Breast epithelium (tissue), 4 donors: ENCODE measurements at places on chromosomes 3 and 15. TPM values are rescaled to one million over a fixed set of nuclear protein-coding genes. Genes with fewer than 3 reads are reported as not detected.
A peak's percentile ranks its signal among the peaks of the same experiment; 100 is the strongest.

The KLHL6 gene
- total RNA-seq: 4.3 TPM

The BOC gene
- total RNA-seq: 55.1 TPM

GRCh38 chr15:43100971-43101370 lies 4.9 kb downstream of the UBR1 start:
- H3K27me3 ChIP-seq: no peaks in the 10 kb centered on the region
- H3K27ac ChIP-seq: no peak overlapping the region
- no peaks in the 10 kb centered on the region for H3K4me1 ChIP-seq
- no peak overlapping the region for H3K4me3 ChIP-seq
- no peak for DNase-seq

GRCh38 chr15:48962662-48963523 lies 826 bp downstream of the SHC4 start:
- H3K4me3 ChIP-seq: peak overlapping the region; percentile 78
- H3K27me3 ChIP-seq: no peaks in the 10 kb centered on the region
- no peaks in the 10 kb centered on the region for H3K36me3 ChIP-seq

The LRRC2 gene
- total RNA-seq: 13.8 TPM

DNA sequence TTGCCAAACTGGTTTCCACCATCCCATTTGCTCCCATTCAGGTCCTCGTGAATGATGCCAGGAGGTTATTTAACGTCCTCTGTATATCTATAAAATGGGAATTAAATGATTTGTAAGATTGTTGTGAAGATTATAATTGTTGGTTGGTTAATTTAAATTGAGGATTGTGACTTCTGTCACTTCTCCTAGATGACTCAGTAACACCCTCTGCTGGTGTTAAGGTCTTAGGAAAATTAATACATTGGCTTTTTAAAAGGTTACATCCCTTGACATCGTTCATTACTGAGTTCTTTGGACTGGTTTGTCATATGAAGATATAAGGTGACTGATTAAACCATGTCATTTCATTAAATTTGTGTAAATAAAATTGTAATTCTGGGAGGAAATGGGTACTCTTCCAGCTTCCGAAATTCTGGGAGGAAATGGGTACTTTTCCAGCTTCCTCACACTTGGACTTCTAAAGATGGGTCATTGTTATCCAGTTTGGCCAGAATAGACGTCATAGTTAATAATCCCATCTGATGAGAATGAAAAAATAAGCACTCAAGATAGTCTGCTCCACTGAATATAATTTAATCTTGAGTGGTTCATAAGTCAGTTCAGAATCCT lies 33.3 kb upstream of the PAQR5 start:
- H3K36me3 ChIP-seq: no peaks in the 10 kb centered on the region
- H3K4me3 ChIP-seq: no peak overlapping the region

GRCh38 chr3:143970773-143971358 lies 757 bp upstream of the DIPK2A start:
- no peaks in the 10 kb centered on the region for H3K4me1 ChIP-seq
- H3K27ac ChIP-seq: peak overlapping the region; percentile 99
- no peaks in the 10 kb centered on the region for H3K36me3 ChIP-seq
- DNase-seq: peak; percentile 56

GRCh38 chr3:46660543-46661523 lies 32.6 kb downstream of the ALS2CL start:
- no peaks in the 10 kb centered on the region for H3K36me3 ChIP-seq
- H3K4me1 ChIP-seq: peaks cover 4% of the 10 kb centered on the region
- H3K27me3 ChIP-seq: no peaks in the 10 kb centered on the region

DNA sequence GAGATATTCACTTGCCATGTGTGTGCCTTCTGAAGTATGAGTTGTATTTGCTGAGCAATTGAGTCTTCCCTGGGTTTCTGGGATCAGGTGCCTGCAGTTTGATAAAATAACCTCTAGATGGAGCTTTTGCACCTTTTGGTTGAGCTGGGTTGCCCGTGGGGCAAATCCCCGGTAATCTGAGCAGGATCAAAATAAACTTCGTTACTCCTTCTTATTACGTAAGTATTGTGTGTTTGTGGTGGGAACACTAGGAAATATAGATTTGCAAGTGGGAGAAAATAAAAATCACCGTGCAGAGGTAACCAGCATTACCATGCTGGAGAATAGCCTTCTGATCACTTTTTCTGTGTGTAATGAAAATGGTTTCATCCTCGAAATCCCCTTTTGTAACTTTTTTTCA lies 277.4 kb upstream of the NR2E3 start:
- H3K36me3 ChIP-seq: no peaks in the 10 kb centered on the region
- no peaks in the 10 kb centered on the region for H3K4me1 ChIP-seq
- DNase-seq: no peak

The MCTP2 gene
- 6.4 TPM for total RNA-seq

GRCh38 chr3:146130881-146131371 lies 30.1 kb downstream of the PLOD2 start:
- H3K27me3 ChIP-seq: no peaks in the 10 kb centered on the region
- no peak for DNase-seq
- H3K36me3 ChIP-seq: no peaks in the 10 kb centered on the region
- no peak overlapping the region for H3K27ac ChIP-seq
- H3K4me3 ChIP-seq: no peak overlapping the region
- H3K4me1 ChIP-seq: no peaks in the 10 kb centered on the region

DNA sequence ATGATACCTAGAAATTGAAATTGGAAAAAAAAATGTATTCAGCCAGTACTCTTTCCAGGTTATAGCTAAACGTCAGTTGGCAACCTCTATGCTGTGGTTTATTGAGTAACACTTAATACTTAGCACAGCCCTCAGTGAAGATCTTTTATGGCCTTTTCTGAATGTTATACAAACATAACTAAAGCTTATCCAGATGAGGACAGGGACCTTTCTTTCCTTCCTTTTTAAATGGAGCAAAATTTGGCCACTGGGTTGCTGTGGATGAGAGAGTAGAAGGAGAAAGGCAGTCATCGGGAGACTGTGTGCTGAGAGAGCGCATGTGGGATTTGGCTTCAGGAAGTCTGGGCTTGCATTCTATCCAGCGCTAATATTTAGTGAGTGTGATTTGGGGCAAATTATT lies 36.1 kb downstream of the IGF1R start:
- no peak for DNase-seq
- H3K4me3 ChIP-seq: no peak overlapping the region
- H3K27me3 ChIP-seq: no peaks in the 10 kb centered on the region
- H3K27ac ChIP-seq: peak overlapping the region; percentile 41

- H3K4me3 ChIP-seq: no peak overlapping the region
- no peaks in the 10 kb centered on the region for H3K4me1 ChIP-seq
- no peaks in the 10 kb centered on the region for H3K36me3 ChIP-seq
- no peak for DNase-seq
Observed at GRCh38 chr15:35061825-35062737, 23.0 kb downstream of the NANOGP8 start.

The EXOG gene
- 10.2 TPM for total RNA-seq

The HEMK1 gene
- 6.1 TPM for total RNA-seq

- no peak overlapping the region for H3K27ac ChIP-seq
- H3K27me3 ChIP-seq: peaks cover 100% of the 10 kb centered on the region
- DNase-seq: no peak
- peaks cover 8% of the 10 kb centered on the region for H3K4me1 ChIP-seq
- H3K36me3 ChIP-seq: no peaks in the 10 kb centered on the region
- no peak overlapping the region for H3K4me3 ChIP-seq
Observed at GRCh38 chr15:52801748-52802085, 11.6 kb upstream of the ONECUT1 start.

- H3K36me3 ChIP-seq: no peaks in the 10 kb centered on the region
- no peak for DNase-seq
- no peak overlapping the region for H3K4me3 ChIP-seq
- H3K27me3 ChIP-seq: no peaks in the 10 kb centered on the region
Observed at GRCh38 chr3:12716605-12717151, 42.4 kb downstream of the TMEM40 start.

DNA sequence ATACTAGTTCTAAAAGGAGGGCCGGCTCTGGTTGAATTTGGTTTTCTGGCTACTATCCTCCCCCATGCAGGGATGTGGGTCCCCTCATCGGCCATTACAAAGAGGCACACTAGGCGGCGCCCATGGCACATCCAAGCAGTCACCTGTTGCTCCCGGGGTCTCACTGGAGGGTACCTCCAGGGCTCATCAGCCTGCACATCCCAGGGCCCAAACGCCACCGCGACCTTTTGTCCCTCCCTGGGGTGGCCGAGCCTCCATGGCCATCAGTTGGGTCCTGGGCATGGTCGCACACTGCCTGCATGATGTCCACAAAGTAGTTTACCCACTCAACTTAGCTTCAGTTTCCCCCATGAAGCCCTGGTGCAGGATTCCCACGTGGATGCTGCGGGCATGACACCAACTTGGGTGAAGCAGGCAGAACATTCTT lies 28.3 kb downstream of the IDH3A start:
- H3K27ac ChIP-seq: no peak overlapping the region
- H3K4me1 ChIP-seq: no peaks in the 10 kb centered on the region
- H3K27me3 ChIP-seq: no peaks in the 10 kb centered on the region
- no peak for DNase-seq
- no peaks in the 10 kb centered on the region for H3K36me3 ChIP-seq
- H3K4me3 ChIP-seq: no peak overlapping the region

DNA sequence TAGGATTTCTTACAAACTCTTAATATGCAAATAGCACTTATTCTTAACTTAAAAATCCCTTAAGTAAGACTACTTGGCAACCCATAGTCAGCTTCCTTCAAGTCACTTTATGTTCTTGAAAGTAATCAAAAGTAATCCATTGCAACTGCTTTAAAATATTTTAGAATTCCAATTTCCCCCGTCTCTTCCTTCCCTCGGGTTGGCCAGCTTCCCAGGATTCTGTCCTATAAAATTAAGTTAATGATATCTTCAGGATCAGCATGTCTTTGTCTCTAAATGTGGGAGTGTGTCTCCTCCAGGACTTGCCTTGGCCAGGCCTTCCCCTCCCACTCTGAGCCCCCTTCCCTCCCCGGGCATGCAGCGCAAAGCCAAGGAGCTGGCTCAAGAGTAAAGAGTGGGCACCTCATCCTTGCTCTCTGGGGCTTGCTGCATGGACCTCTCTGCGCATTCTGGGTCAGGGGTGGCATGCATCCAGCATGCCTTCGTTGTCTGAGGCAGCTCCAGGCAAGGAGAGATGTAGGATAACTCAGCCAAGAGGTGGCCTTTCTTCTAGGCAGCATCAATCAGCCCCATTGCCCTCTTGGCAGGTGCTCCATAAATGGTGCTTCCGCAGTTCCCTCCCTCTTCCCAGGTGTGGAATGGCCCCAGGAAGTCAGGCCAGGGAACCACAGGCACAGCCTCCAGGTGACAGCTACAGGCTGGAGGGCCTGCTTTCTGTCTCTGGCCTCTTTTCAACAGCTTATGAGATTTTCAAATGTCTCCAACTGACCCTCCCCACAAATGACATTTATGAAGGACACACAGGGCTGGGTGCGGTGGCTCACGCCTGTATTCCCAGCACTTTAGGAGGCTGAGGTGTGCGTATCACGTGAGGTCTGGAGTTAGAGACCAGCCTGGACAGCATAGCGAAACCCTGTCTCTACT lies 108.7 kb upstream of the ALDH1A3 start:
- H3K27me3 ChIP-seq: no peaks in the 10 kb centered on the region
- DNase-seq: no peak
- H3K4me3 ChIP-seq: no peak overlapping the region
- peak overlapping the region; percentile 74 for H3K27ac ChIP-seq
- peaks cover 6% of the 10 kb centered on the region for H3K4me1 ChIP-seq

GRCh38 chr15:38782156-38782555 lies 217.5 kb upstream of the RASGRP1 start:
- no peaks in the 10 kb centered on the region for H3K27me3 ChIP-seq
- no peak for DNase-seq
- no peaks in the 10 kb centered on the region for H3K36me3 ChIP-seq
- H3K4me3 ChIP-seq: no peak overlapping the region
- no peaks in the 10 kb centered on the region for H3K4me1 ChIP-seq

The VILL gene
- 11.0 TPM for total RNA-seq

GRCh38 chr3:185658504-185658912 lies 72.4 kb downstream of the SENP2 start:
- no peak for DNase-seq
- peak overlapping the region; percentile 83 for H3K27ac ChIP-seq
- no peaks in the 10 kb centered on the region for H3K36me3 ChIP-seq
- H3K27me3 ChIP-seq: no peaks in the 10 kb centered on the region

DNA sequence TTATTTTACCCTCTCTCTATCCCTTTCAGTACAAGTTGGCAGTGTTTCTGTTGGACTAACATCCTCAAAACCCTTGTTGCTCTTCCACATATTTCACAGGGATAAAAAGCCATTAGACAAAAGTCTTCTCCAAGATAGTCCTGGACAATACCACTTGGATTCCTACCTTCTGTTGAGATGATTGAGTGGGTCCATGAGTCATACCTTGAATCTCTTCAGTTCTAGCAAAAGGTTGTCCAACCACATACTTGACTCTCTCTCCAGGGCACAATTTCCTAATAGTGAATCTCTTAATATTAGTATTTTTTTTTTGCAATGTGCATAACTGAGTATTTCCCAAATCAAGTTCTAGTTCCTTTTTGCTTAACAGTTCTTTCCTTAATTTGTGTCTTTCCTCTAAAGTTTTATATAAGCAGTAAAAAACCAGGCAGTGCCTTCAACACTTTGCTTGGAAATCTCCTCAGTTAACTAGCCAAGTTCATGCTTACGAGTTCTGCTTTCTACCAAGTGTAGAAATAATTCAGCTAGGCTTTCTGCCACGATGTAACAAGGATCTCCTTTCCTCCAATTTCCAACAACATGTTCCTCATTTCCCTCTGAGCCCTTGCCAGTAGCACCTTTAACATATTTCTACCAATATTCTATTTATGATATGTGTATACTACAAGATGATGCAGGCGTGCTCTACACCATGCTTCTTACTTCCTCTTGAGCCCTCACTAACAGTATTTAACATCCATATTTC lies 68.3 kb upstream of the NEO1 start:
- no peak for DNase-seq
- no peak overlapping the region for H3K4me3 ChIP-seq
- no peaks in the 10 kb centered on the region for H3K36me3 ChIP-seq
- H3K27me3 ChIP-seq: no peaks in the 10 kb centered on the region
- H3K27ac ChIP-seq: no peak overlapping the region

- no peak overlapping the region for H3K4me3 ChIP-seq
- H3K27ac ChIP-seq: peak overlapping the region; percentile 85
- DNase-seq: no peak
- H3K4me1 ChIP-seq: no peaks in the 10 kb centered on the region
Observed at GRCh38 chr3:49279376-49279775, 2.3 kb upstream of the C3orf62 start.

DNA sequence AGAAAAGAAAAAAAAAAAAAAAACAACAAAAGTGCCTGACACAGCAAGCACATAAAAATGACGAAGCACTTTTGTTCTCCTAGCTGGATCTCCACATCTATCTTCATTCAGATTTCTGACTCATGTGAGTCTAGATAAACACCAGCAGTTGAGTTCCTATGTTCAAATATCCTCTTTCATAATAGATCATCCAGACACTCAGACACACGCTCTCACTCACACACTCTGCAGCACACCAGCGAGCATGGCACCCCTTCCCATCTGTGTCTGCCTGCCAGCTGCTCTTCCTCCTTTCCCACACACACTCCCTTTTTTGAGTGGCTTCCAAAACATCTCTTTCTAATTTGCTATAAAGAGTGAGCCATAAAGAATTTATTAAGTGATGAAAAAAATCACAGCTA lies 19.8 kb upstream of the CELF6 start:
- H3K36me3 ChIP-seq: peaks cover 5% of the 10 kb centered on the region
- peak overlapping the region; percentile 55 for H3K27ac ChIP-seq
- DNase-seq: no peak
- no peaks in the 10 kb centered on the region for H3K27me3 ChIP-seq
